ENCODE measurements at places on chromosomes 3 and 15.

DNA sequence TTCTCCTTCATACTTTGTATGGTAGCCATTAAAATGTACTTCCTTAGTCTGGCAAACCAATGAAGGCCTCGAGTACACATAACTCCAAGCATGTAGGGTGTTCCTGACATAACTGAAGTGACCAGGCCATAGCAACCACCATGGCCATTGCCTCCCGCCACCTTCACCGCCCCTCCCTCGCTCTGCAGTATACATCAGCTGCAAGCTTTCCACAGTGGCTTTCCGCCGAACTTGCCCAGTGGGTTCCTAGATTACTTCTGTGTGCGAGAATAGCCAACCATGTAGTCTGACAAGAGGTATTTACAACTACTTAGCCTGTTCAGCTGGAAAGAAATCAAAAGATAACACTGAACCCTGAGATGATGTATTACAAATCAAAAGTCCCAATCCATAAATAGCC lies 3.4 kb upstream of the CTNNB1 start:
- DNase-seq = no peak

GRCh38 chr3:122640437-122640999 lies 40.1 kb upstream of the PARP14 start:
- DNase-seq = no peak

DNA sequence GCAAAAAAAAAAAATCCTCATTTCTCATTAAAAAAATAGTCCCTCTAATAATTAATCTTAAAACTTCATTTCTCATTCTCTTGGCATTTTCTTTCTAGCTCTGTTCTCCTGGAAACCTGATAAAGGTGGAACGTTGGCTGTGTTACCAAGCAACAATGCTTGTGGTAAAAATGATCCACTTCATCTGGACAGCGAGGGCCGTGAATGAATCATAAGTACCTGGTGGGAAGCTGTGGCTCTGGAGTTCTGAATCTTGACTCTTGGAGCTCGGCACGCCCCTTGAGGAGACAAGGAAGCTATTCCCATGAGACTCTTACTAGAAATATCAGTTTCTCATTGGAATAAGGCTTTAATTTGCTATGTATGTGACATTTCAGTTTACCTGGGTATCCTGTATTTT lies 32.5 kb downstream of the BCL2L10 start:
- no peak for DNase-seq

- DNase-seq = no peak
Observed at GRCh38 chr15:35519541-35520149, 26.3 kb downstream of the DPH6 start.

DNA sequence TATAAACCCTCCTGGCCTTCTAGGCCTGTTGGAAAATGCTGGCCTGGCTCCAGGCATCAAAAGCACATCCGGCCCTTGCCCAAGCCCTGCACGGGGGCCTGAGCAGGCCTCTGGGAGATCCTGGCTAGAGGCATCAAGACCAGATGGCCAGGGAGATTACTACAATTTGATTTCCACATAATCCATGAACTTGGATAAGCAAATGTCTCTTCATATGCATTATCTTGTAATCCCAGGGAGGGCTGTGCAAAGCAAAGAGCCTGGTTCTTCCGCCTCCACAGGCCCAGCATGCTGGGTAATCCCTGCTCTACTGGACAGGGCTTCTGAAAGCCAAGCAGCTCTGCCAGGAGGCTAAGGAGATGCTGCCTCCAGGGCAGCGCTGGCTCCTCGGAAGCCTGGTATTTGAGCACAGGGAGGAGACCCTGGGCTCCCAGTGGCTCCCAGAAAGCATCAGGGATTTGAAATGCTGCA lies 18.2 kb downstream of the MRPL46 start:
- DNase-seq = no peak

- DNase-seq = no peak
Observed at GRCh38 chr3:88117683-88118082, 32.1 kb upstream of the C3orf38 start.

GRCh38 chr15:34055868-34056595 lies 17.0 kb upstream of the AVEN start:
- no peak for DNase-seq

GRCh38 chr3:42988566-42988965 lies 9.5 kb downstream of the GASK1A start:
- no peak for DNase-seq

GRCh38 chr3:142664819-142665218 lies 59.0 kb upstream of the TRPC1 start:
- no peak for DNase-seq

DNA sequence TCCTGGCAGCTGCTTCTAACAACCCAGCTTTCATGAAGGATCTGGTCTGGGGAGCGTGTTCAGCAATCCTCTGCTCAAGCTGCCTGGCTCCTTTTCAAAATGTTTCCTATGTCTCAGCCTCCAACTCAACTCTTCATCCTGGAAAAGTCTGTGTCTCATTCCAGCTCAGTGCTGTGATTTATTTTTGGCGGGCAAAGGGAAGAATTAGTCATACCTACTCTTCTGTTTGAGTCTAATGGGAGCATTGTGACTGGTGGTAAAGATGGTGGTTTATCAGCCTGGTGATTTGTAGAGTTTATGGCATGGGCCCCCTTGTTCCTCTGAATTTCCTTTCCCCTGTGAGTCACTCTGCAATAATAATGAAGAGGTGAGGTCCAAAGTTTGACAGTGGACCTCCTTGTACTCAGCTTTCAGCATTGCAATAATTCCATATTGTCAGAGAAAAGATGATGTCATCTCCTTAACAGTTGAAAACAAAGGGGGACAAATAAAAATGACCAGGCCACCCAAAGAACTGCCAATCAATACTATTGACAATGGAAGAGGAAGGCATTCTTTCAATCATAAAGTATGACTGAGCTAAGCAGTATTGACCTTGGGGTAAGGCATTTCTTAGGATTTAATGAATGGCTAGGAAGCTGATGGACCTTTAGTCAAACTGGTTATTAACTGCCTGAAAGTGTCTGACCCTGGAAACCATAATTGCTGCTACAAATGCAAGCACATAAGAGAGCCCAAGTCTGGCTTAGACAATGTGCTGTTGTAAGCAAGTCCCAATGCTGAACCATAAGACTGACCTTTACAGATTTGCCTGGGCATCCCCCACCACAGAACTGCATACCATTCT lies 204.7 kb upstream of the MCTP2 start:
- no peak for DNase-seq

- no peak for DNase-seq
Observed at GRCh38 chr3:141795741-141796080, 32.5 kb downstream of the GRK7 start.

DNA sequence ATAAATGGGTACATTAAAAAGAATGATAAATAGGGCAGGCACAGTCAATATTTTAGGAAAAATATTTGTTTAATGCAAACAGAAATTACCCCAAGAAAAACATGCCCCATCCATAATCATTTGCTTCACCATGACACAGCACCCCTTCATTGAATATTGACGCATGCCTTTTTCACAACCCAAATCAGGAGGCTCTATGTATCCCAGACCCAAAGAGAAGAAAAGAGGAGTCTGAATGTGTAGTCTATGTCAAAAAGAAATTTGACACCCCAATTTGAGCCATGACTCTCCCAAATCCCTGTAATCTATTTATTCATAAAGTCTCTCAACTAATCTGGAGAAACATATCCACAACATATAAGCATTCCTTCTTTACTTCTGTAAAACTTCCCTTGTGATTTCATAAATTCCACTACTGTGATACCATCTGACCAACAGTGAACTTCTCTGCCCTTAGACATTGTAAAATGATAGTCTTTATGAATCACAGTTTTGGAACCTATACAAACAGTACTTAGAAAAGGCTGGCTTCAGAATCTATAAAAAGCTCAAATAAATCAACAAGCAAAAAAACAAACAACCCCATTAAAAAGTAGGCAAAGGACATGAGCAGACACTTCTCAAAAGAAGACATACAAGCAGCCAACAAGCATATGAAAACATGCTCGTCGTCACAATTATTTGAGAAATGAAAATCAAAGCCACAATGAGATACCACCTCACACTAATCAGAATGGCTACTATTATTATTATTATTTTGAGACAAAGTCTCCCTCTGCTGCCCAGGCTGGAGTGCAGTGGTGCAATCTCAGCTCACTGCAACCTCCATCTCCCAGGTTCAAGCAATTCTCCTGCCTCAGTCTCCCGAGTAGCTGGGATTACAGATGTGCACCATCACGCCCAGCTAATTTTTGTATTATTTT lies 53.4 kb upstream of the XRN1 start:
- no peak for DNase-seq

DNA sequence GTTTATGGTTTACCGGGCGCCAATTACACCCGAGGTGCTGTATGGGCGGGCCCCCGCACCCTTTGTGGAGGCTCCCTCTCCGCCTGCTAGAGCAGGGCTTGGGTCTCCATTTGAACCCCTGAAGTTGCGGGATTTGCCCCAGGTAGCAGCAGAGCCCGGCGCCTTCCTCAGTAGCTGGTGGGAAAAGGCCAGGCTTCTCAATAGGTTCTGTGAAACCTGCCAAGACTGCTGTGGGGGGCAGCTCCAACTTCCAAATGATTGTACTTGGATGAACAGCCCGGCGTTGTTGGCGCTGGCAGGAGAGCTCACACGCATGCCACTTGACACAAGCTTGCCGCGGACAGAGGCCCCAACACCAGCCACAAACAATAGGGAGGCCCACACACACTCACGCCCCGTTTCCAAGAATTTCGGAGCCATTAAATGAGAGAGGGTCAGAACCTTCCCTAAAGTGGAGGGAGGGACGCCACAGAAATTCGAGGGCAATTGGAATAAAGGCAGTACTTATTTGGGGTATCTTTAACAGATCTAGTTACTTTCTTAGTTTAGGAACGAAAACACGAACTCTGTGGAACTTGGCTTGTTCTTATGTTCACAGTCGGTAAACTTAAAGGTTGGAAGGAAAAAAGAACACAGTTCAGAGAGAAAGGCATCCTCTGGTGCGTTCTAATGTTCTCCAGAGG lies 1.4 kb downstream of the EPHB3 start:
- no peak for DNase-seq

GRCh38 chr3:14598143-14598569 lies 53.4 kb upstream of the CCDC174 start:
- DNase-seq = peak; percentile 7

DNA sequence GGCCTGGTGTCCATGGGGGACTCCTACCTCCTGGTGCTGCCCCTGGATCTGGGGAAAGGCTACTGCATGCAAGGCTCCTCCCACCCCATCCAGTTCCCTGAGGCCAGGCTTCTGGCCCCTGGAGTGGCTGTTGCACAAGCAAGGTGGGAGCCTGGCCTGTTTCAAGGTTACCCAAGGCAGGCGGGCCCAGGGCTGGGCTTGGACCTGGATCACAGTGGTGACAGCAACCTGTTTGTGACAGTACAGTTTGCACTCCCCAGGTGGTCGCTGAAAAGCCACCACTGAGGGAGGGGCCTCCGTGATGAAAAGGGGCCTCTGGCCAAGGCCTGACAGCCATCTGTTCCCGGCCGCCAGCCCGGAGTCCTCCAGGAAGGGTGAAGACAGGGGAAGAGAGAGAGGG lies 14.4 kb upstream of the KY start:
- no peak for DNase-seq

DNA sequence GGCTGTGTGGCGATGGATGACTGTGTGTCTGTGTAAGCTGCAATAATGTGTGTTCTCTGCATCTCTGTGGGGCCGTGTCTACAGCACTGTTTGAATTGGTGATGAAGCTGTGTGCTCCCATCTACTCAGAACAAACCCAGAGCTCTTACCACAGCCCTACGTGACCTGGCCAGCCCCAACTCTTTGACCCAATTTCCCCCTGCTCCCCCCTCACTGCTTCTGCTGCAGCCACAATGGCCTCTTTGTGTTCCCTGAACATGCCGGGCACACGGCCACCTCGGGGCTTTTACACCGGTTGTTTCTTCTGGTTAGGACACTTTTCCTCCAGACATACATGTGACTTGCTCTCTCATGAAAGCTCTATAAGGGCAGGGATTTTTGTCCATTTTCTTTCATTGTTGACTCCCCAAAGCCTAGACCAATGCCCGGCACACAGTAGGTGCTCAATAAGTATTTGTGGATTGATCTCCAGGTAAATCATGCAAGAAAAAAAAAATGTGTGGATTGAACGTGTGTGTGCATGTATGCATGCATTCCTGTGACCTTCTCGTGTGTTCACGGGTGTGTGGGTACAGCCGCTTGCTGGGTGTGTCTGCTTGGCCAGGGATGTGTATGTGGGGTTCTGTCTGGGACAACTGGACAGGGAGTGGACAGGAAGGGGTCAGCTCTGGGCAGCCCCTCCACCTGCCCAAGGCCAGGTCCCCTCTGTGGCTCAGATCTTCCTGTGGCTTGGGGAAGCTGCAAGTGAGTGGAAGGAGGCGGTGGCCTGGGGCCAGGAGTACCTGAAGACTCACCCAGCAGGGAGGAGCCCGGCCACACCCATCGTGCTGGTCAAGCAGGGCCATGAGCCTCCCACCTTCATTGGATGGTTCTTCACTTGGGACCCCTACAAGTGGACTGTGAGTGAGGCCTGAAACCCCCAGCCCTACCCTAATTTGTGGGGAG lies 14.8 kb downstream of the VILL start:
- no peak for DNase-seq

DNA sequence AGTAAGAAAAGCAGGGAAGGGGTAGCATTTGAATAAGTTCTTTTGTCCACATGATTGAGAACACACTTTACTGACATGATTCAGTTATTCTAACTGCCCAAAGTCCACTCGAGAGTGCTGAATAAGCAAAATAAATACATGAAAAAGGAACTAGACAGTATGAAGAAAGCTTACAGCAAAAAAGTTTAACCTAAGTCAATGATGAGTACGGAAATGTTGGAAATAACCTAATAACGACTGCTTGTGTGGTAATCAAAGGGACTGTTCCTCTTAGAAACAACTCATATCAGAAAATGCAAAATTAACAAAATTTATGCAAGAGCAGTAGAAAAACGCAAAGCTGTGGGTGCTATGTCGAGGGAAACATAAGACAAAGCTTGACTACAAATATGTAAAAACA lies 36.6 kb downstream of the DMXL2 start:
- DNase-seq = no peak

GRCh38 chr15:101646672-101647071 lies 5.5 kb downstream of the TM2D3 start:
- DNase-seq = no peak

DNA sequence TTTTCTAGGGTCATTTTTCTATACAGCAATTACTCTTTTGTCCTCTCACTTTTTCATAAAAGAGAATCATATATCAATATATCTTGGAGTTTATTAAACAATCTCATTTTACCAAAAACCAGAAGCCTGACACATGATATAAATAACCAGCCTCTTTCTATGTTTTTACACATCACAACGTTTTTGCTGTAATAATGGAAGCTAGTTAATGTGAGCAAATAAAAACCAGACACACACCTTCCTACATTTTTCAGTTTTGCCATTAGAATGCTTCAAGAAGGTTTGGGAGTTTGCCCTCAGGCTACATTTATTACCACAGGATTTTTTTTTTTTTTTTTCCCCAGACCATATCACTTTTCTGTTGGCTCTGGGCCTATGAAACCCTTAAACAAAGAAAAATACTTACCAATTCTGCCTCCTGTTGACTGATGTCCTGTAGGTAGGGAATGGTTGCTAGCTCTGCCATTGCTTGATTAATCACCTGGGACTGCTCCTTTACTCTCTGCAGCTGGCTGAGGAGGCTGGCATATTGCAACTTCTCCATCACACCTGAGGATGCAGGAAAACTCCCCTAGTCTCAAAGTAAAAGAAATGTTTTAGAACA lies 165.5 kb downstream of the ECT2 start:
- no peak for DNase-seq

GRCh38 chr3:33054100-33055092 lies 42.5 kb downstream of the GLB1 start:
- DNase-seq = no peak
